MCF 10A (cell line): ENCODE measurements at places on chromosomes 2 and 18.
A peak's percentile ranks its signal among the peaks of the same experiment; 100 is the strongest.

DNA sequence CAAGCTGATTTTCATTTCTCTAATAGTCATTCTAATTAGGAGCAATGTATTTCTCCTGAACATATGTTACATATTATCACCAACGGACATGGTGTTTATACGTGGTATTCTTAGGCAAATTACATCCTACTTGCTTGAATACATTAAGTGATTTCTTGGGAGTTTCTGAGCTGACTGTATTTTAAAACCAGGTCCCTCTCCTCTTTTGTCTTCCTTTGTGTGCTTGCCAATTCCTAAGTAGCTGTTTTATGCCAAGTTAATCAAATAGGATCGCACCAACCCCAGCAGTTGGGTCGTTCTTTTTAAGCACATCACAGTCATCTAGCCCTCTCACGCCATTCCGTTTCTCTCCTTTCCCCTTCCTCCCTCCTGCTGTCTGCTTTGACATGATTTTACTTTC is 75.4 kb upstream of the MAP2 start:
- no peak for DNase-seq
- H3K4me3 ChIP-seq = no peak overlapping the region
- no peak overlapping the region for H3K27ac ChIP-seq
- H3K27me3 ChIP-seq = no peaks in the 10 kb centered on the region
- H3K4me1 ChIP-seq = no peaks in the 10 kb centered on the region

DNA sequence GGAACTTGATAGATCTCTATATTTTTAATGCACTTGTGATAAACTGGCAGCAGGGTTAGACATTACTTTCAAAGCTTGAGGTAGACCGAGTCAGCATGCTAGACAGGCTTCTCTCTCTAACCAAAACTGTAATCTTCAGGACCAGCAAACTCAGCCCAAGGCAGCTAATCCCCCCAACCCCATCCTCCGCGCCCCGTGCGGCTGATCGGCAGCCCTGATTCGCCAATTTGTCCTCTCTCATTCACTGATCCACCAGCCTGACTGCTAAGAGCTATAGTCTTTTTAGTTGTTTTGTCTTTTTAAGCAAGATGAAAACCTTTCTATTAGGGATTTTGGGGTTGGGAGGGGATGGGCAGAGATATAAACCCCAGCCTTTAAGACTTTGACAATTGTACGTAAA is 20.7 kb downstream of the ASPRV1 start:
- no peak for DNase-seq
- no peaks in the 10 kb centered on the region for H3K27me3 ChIP-seq
- H3K4me1 ChIP-seq = peaks cover 23% of the 10 kb centered on the region
- no peak overlapping the region for H3K27ac ChIP-seq
- H3K36me3 ChIP-seq = peaks cover 80% of the 10 kb centered on the region
- H3K4me3 ChIP-seq = no peak overlapping the region

DNA sequence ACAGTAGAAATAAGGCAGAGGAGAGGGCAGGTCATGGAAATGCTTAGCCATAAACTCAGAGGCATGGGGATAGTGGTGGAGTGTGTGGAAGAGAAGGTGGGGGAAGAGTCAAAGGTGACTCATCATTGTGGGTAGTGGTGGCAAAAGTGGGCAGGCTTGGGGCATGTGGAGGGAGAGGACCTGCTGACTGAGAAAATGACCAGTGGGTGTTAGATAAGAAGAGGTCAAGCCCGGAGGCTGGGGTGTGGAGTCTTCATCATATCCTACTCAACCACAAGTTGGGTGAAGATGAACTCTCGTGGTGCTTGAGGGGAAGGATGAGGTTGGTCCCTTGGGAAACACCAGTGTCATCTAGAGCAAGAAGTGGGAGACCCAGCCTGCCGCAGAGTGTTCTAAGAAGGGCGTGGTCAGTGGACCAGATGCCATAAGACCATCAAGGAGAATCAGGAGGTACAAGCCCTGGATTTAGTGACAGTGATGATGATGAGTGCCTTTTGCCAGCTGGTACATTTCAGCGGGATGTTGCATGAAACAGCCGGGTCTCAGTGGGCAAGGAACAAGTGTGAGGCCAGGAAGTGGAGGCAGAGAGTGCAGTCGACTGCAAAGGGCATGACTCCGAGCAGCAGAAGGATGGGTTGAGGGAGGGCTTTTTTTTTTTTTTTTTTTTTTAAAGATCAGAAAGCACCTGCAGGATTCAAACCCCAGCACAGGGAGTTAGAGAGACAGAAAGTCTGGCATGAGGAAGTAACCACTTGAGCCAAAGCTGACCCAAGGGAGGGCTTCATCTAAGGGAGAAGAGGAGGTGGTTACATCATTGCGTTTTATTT is 122.6 kb upstream of the SPRED2 start:
- DNase-seq = no peak
- H3K4me1 ChIP-seq = peaks cover 22% of the 10 kb centered on the region
- no peak overlapping the region for H3K4me3 ChIP-seq
- H3K27ac ChIP-seq = no peak overlapping the region

DNA sequence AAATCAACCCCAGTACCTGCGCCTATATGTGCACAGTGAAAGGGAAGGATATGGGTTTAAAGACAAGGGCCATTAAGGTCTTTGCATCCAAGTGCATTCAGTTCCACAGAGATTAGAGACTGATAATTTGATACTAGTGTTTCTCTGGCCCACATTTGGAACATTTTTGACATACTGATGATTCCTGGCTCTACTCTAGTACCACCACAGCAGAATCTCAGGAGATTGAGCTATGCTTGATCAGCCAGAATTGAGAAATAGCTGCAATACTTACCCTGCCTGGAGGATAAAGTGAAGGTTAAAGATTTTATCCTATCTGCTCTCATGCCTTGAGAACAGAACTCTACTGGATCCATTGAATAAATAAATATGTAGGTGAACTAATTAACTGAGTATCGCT is 1267.8 kb downstream of the SUCLG1 start:
- no peaks in the 10 kb centered on the region for H3K36me3 ChIP-seq
- no peaks in the 10 kb centered on the region for H3K27me3 ChIP-seq
- H3K4me1 ChIP-seq = peaks cover 7% of the 10 kb centered on the region
- H3K27ac ChIP-seq = no peak overlapping the region
- no peak for DNase-seq
- H3K4me3 ChIP-seq = no peak overlapping the region

GRCh38 chr2:118980573-118980972 is 38.6 kb downstream of the MARCO start:
- H3K36me3 ChIP-seq = no peaks in the 10 kb centered on the region
- H3K4me3 ChIP-seq = no peak overlapping the region
- peak overlapping the region; percentile 72 for H3K27ac ChIP-seq
- peaks cover 15% of the 10 kb centered on the region for H3K27me3 ChIP-seq
- H3K4me1 ChIP-seq = no peaks in the 10 kb centered on the region
- DNase-seq = no peak

DNA sequence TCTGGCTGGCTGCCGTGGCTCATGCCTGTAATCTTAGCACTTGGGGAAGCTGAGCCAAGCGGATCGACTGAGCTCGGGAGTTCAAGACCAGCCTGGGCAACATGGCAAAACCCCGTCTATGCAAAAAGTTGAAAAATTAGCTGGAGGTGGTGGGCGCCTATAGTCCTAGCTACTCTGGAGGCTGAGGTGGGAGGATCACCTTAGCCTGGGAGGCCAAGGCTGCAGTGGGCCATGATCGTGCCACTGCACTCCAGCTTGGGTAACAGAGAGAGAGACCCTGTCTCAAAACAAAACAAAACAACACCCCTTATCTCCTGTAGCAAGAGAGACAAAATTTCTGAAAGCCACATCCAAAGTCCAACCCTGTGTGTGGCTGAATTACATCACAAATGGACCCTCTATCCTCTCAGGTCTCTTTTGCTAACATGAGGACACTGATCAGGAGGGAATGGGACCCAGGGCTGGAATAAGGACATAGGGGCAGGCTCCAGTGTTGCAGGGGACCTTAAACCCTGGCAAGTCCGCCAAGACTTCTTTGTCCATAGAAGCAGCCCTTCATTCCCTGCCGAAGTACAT is 64.8 kb downstream of the PSMG2 start:
- H3K27me3 ChIP-seq = no peaks in the 10 kb centered on the region
- no peak overlapping the region for H3K27ac ChIP-seq
- no peak overlapping the region for H3K4me3 ChIP-seq
- DNase-seq = no peak

DNA sequence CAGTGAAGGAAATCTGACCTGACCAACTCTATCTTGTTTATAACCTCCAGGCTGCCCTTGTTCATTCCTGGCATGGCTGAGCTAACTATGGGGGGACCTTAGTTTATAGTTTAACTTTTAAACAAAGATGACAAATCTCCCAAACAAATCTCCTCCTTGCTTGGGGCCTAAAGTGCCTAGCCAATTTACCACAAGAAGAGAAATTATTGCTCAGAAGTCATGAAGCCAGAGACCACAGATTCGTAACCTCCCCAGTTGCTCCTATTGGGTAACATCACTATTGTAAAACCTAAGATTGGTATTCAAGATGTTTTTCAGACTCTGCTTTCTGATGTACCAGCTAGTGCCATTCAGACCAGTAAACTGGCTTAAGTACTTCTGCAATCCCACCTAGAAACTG is 649.4 kb upstream of the SLC8A1 start:
- no peaks in the 10 kb centered on the region for H3K36me3 ChIP-seq
- H3K4me1 ChIP-seq = no peaks in the 10 kb centered on the region
- no peak overlapping the region for H3K4me3 ChIP-seq
- H3K27ac ChIP-seq = no peak overlapping the region

- no peak overlapping the region for H3K27ac ChIP-seq
- H3K4me3 ChIP-seq = no peak overlapping the region
- no peak for DNase-seq
- no peaks in the 10 kb centered on the region for H3K36me3 ChIP-seq
- no peaks in the 10 kb centered on the region for H3K4me1 ChIP-seq
Measured at GRCh38 chr2:48066000-48066399, 159.7 kb upstream of the FBXO11 start.

GRCh38 chr2:175251425-175252041 is 70.0 kb upstream of the ATP5MC3 start:
- no peak overlapping the region for H3K4me3 ChIP-seq
- no peaks in the 10 kb centered on the region for H3K36me3 ChIP-seq
- DNase-seq = peak; percentile 63

- peaks cover 63% of the 10 kb centered on the region for H3K36me3 ChIP-seq
- no peak overlapping the region for H3K27ac ChIP-seq
- no peaks in the 10 kb centered on the region for H3K27me3 ChIP-seq
- no peak overlapping the region for H3K4me3 ChIP-seq
- no peaks in the 10 kb centered on the region for H3K4me1 ChIP-seq
Measured at GRCh38 chr2:241088376-241088775, 13.7 kb downstream of the MTERF4 start.

DNA sequence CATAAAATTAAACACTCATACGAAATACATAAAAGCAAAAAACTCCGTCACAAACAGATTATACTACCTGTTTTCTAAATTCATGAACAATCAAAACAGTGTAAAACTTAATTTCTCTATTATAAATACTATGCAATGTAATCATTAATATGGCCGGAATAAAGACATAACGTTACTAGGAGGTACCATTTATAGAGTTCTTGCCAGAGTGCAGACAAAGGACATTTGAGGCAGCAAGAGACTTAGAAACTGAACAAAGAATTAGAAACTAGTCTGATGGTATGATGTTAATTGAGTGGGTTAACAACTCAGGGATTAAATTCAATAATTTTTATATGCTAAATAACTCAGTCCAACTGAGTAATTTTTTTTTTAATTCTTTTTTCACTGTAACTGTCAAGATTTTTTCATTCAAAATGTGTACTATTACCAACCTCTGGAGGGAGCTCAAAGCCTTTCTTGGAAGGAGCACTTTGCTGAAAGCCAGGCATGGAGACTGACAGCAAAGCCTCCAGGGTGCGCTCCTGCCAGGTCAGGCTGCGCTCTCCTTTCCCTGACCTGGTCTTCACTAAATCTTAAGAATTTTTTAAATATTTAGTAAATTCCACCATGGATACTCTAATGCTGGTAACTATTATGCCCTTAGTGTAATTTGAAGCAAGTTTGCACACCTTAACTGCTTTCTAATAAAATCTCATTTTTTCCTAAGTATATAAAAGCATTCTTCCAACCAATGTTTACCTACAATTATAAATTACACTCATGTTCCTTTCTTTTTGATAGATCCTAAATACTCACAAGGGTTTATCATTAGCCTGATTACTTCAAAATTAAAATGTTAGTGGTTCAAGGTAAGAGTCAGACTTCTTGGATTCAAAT is 34.1 kb downstream of the WDR35 start:
- no peaks in the 10 kb centered on the region for H3K27me3 ChIP-seq
- H3K36me3 ChIP-seq = peaks cover 37% of the 10 kb centered on the region
- H3K4me1 ChIP-seq = no peaks in the 10 kb centered on the region
- DNase-seq = peak; percentile 72
- H3K4me3 ChIP-seq = no peak overlapping the region
- H3K27ac ChIP-seq = no peak overlapping the region

DNA sequence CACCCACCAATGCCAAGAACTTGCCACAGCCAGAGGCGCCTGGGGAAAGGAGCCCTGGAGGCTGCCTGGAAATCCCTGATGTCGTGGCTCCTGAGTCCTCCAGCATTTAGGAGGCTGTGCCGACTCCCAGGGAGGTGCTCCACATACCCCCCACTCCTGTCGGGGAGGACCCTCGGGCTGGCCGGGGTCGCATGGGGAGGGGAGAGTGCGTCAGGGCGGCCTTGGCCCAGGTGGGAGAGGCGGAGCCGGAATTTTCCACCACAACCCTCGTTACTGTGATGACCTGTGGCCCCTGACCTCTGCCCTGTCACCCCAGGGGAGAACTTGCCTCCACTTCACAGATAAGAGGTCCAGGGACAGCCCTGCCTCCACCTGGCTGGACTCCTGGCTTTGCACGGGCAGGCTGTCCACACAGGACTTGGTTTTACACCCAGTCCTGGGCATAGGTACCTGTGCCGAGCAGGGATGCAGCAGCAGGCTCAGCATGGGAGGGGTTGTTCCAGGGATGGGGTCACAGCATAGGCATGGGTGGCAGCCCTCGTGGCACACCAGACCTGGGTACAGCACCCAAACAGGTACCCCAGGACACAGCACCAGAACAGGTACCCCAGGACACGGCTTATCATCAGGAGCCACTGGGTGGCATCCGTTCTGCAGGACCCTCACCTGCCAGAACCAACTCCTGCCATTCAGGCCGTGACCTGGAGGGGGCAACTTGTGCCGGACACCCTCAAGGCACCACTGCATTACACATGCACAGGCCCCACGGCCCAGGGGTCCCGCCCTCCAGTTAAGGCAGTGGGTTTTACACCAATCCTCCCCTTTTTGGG is 12.3 kb upstream of the AGXT start:
- no peaks in the 10 kb centered on the region for H3K4me1 ChIP-seq
- H3K27ac ChIP-seq = no peak overlapping the region
- no peak for DNase-seq
- H3K4me3 ChIP-seq = no peak overlapping the region
- no peaks in the 10 kb centered on the region for H3K27me3 ChIP-seq
- H3K36me3 ChIP-seq = no peaks in the 10 kb centered on the region

- no peak overlapping the region for H3K4me3 ChIP-seq
- no peaks in the 10 kb centered on the region for H3K27me3 ChIP-seq
- H3K27ac ChIP-seq = no peak overlapping the region
- H3K36me3 ChIP-seq = peaks cover 77% of the 10 kb centered on the region
- H3K4me1 ChIP-seq = no peaks in the 10 kb centered on the region
Measured at GRCh38 chr2:46377101-46377581, 79.9 kb downstream of the EPAS1 start.

- DNase-seq = no peak
- H3K27ac ChIP-seq = no peak overlapping the region
- no peaks in the 10 kb centered on the region for H3K36me3 ChIP-seq
- no peaks in the 10 kb centered on the region for H3K27me3 ChIP-seq
- no peaks in the 10 kb centered on the region for H3K4me1 ChIP-seq
Measured at GRCh38 chr2:48545244-48545643, 15.3 kb downstream of the STON1 start.
